ENCODE measurements at places on chromosomes 3 and 15. TPM values are rescaled to one million over a fixed set of nuclear protein-coding genes. Genes with fewer than 3 reads are reported as not detected.

TGFBR2 gene
- total RNA-seq: 330 TPM

ZNF280D gene
- total RNA-seq: 53.5 TPM

FBXO40 gene
- total RNA-seq: not detected

SPRED1 gene
- total RNA-seq: 46.1 TPM

VGLL3 gene
- 41.0 TPM for total RNA-seq

TBL1XR1 gene
- 78.2 TPM for total RNA-seq

XCR1 gene
- 0.06 TPM for total RNA-seq
